ENCODE measurements at places on chromosomes 6 and 20.

DNA sequence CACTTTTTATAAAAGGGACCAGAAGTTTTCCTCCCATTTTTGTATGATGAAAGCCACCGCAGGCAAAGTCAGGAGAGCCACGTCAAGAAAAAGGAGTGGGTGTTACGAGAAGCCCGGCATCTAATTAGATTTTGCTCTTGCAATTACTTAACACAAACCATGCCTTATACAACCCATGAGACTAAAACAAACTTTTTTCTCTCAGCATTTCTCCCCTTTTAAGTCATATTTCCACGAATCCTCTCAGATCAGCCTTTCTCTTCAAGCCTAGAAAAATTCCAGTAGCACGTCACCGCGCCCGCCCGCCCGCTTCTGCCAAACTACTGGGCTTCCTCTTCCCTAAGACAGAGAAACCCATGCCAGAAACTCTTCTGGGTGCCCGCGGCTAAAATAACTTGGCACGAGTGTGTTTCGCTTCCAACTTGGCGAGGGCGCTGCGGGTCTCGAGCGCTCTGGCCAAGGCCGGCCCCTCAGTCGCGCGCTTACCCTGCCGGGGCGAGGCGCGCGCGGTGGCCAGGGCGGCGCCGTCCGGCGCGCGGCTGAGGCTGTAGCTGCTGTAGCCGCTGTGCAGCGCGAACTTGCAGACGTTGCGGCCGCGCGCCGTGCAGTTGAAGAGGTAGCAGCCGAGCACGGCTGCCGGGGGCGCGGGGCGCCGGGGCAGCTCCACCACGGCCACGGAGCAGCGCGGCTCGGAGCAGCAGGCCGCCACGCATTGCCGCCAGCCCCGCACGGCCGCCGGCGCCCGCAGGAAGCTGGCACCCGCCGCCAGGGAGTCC lies 1.0 kb downstream of the LRP11 start:
- peak; percentile 36 for DNase-seq

DNA sequence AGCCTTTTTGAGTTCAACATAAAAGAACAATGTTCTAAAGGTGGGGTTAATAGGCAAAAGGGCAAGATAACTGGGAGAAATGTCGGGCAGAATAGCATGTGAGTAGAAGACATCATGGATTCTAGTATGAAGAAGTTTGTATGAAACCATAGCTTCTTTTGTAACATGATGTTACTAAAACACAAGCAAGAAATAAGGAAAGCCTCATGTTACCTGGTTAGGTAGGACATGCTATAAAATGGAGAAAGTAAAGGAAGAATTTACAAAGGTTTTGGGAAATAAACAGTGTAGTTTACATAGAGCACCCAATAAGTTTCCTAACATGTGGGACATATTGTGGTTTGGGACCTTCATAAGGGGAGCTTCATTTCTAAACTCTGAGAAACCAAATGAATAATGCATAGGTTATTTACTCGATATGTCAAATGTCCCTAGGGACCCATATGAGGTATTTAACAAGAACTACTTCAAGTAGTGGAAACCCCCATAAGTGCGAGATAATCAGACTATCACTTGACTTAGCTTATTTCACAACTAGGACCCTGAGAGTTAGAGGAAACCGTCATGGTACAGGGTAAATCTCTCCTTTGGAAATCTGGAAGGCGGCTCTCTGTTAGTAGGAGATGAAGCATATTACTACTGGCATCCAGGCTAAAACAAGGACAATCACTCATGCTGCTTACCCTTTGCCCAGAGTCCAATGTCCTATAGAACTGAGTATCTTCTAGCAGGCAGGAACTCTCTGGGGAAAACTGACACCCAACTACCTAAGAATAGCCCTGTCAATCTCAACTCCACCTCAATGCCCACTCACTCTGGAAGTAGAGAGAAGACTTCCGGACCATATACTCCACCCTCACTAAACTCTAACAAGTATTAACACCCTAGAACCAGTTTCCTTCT lies 57.5 kb downstream of the ILRUN start:
- no peak for DNase-seq

DNA sequence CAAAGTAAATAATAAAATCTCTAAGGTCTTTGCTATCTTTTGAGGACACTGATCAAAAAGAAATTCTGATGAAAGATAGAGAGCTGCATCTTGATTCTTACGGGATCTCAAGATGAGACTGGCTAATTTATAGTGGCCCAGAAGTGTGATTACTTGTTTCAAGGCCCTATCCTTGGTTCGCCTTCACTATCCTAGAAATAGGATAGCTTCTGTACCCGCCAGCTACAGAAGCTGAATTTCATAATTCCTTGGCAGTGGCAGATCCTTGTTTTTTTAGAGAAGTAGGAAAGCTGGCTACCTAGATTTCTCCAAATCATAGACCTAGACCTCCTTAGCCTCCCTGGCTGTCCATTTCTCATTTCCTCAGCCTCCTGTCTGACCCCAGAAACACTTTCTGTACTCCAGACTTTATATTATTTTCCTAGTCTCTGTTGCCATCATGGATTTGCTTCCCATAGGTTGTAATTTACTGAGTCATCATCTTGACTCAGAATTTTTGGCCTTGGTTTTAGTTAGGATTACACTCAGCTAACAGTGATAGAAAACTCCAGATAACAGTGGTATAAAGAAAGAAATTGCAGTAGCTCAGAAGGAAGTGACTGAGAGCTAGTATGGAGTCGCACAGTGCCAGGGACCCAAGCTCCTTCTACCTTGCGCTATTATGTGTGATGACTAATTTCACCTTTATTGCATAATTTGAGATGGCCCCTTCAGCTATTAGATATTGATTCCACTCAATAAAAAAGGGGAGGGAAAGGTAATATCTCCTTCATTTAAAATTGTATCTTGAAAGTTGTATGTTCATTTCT lies 27.7 kb downstream of the PHF3 start:
- no peak for DNase-seq

GRCh38 chr6:19852090-19852457 lies 14.9 kb downstream of the ID4 start:
- DNase-seq, result no peak

DNA sequence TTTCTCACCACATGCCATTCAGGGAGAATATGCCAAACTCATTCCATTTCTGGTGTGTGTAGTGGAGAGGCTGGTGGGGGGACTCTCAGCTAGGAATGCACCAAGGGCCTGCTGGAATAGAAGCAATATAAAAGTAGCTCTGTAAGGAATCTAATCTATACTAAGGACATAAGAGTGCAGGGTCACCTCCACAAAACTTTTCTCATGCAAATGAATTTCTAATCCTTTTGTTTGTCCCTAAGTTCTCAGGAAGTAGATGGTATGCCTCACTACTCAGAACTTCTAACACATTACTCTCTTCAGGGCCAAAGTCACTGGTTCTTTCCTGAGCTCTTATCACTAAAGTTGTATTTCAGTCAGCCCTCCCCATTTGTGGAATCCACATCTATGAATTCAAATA lies 427.2 kb downstream of the C6orf118 start:
- DNase-seq, result no peak
